ENCODE measurements at places on chromosomes 11 and 22.
A peak's percentile ranks its signal among the peaks of the same experiment; 100 is the strongest.

GRCh38 chr22:48474881-48475280 is 1352.8 kb downstream of the BRD1 start:
- ATAC-seq, result no peak

- peak; percentile 90 for ATAC-seq
Observed at GRCh38 chr11:126992065-126992803, 8.3 kb downstream of the KIRREL3 start.

DNA sequence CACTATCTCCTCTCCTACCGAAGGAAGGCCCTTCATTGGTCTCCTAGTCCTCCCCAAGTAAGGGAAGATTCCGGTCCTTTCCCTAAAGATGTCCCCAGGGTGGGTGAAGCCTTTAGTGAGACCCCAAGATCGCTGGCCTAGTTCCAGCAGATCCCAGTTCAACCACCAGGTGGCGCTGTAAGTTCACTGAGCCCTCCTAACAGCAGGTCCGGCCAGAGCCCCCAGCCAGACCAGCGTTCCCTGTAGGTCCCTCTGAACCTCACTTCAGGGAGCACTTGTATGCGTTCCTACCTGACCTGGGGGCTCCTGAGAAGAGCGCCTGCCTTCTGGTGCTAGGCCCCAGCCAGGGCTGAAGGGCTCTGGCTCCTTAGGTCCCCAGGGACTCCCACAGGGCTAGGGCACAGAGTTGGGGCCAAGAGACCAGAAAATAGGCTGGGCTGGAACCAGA is 38.1 kb downstream of the LMO1 start:
- ATAC-seq, result peak; percentile 86

DNA sequence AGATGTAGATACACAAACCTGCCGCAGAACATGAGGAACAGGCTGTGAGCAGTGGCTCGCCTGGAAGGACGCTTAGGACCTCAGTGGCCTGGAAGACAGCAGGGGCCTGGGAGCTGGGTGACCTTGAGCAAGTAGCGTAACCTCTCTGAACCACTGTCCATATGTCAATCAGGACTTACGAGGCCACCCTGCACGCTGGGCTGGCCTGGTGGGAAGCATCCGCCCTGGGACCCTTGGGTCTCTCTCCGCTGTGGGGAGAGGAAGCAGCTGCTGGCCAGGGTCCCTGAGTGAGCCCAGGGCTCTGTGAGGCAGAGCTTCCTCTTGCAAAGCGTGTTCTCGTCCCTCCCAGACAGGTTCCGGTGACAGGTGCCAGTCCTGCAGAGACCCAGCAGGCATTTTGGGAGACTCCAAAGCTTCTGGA is 14.0 kb upstream of the EHD1 start:
- ATAC-seq, result no peak

- no peak for ATAC-seq
Observed at GRCh38 chr11:17744151-17744940, 9.8 kb downstream of the KCNC1 start.

DNA sequence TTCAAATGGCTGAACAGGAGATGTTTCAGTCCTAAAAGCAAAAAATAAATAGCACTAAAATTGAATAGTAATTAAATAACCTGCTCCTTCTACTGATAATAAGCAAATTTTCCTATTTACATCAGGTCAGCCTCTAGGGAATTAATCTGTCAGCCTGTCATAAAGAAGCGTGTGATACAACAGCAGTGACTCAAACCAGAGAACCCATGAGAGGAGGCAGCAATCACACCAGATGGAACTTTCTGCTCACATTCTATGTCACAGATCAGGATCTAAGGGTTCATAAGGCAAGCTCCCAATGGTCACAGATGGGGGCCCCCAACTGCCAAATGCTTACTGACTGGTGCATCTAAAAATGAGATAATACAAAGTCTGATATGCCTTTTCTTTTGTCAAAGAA is 41.1 kb downstream of the RBFOX2 start:
- ATAC-seq, result no peak

- ATAC-seq, result no peak
Observed at GRCh38 chr11:12922418-12922817, 86.7 kb upstream of the RASSF10 start.

GRCh38 chr22:49308300-49308699 is 519.4 kb downstream of the BRD1 start:
- no peak for ATAC-seq

GRCh38 chr11:45384711-45385241 is 98.6 kb upstream of the SYT13 start:
- peak; percentile 98 for ATAC-seq

GRCh38 chr11:69940246-69940610 is 121.0 kb upstream of the FGF3 start:
- ATAC-seq, result no peak

DNA sequence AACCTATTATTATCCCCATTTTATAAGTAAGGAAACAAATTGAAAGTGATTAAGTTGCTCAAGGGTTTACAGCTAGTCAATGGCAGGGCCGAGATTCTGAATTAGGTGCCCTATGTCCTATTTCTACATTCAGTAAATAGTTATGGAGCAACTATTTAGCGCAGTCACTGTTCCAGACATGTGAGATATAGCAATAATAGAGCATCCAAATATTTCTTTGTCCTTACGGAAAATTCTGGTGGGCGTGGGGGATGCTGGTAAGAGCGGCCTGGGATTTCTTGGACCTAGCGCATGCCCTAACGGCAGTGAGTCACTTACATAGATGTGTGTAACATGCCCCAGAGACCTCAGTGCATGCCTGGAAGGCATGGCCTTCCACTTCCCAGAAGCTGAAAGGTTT is 4.4 kb downstream of the DTX4 start:
- no peak for ATAC-seq

DNA sequence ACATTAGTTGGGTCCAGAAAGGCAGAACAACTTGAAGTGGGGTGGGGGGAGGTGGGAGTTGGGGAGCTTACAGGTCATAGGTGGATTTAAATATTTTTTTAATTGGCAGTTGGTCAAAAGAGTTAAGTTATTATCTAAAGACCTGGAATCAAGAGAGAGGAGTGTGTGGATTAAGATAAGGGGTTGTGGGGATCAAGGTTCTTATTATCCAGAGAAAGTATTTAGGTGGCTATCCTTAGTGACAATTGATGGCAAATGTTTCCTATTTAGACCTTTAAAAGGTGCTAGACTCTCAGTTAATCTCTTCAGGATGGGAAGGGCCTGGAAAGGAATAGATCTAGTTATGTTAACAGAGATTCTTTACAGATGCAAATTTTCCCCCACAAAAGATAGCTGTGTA is 120.7 kb upstream of the OR9Q1 start:
- ATAC-seq, result no peak

DNA sequence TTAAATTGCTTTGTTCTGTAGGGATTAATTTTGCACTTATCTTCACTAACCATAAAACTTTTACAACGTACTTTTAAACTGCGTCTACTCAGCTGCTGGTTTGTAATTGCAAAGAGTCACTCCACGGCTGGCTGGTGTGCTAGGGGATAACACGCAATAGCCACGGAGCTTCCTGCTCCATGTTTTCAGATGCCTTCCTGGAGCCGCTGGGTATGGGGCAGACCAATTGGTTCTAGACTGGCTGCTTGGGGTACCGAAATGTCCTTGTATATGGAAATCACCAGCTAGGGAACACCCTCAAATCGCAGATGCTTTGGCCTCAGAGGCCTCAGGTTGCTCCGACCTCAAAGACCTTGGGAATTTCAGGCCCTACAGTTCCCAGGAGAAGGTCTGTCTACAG is 3.8 kb upstream of the CSNK2A3 start:
- ATAC-seq, result no peak

- ATAC-seq, result no peak
Observed at GRCh38 chr11:20061776-20062175, 98.5 kb downstream of the DBX1 start.

- peak; percentile 99 for ATAC-seq
Observed at GRCh38 chr11:57761301-57762234, at the start of gene CTNND1. TSS of gene CTNND1 (plus strand) at chr11:57761802. CDS start at chr11:57791479, 29,677 bp downstream.

GRCh38 chr11:75635066-75635862 is 33.6 kb downstream of the MAP6 start:
- peak; percentile 23 for ATAC-seq

- ATAC-seq, result no peak
Observed at GRCh38 chr22:25208743-25209505, 9.3 kb downstream of the CRYBB3 start.

DNA sequence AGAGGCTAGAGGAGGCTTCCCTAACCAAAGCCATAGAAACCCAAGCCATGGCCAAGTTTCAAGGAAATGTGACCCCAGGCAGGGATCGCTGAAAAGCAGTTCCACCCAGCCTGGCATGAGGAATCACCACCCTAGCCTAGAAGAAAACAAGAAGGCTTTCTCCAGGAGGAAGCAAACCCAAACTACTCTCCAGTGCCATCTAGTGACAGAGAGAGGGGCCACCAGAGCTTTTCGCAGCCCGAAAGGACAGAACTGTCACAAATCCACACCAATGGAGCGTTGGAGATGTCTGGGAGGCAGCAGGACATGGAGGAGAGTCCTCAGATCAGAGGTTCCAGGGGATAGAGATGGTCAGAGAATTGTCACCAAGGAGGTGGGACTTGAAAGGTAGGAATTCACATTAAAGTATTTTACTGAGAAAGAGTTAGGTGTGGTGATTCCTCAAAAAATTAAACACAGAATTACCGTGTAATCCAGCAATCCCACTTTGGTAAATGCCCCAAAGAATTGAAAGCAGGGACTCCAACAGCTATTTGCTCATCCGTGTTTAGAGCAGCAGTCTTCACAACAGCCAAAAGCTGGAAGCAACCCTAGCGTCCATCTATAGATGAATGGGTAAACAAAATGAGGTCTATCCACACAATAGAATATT is 67.3 kb upstream of the NUP50 start:
- peak; percentile 62 for ATAC-seq

DNA sequence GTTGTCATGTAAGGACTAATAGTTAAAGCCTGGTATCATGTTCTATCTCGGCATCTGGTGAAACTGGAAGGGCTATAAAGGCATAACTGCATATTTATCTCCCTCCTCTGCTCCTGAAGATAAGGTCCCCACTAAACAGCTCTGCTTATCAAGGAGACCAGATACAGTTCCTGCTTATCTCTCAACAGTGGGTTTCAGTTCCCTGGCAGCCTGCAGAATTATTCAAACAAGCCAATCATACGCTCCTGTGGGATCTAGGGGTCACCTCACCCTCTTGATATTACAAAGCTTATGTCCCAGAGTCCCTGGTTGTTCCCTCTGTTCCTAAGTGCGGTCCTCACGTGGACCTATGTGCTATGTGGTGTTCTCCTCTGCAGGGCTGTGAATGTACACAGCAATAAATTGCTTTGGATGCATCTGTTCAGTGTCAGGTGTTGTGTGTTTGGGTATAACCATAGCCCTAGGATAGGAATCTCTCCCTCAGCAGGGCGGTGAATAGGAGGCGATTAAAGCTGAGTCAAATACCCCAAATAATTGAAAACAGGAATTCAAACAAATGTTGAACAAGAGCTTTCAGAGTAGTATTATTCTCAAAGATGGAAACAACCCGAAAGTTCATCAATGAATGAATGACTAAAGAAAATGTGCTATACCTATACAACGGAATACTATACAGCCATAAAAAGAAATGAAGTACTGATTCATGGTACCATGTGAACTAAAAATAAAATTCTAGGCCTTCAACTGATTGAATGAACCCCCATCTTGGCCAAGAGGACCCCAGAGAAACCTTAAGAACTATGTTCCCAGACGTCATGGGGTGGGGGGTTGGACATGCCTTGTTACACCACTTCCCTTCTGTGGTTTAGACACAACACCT is 3.1 kb upstream of the OOSP4A start:
- no peak for ATAC-seq

GRCh38 chr11:132504501-132505041 is 1027.7 kb downstream of the OPCML start:
- ATAC-seq, result no peak

DNA sequence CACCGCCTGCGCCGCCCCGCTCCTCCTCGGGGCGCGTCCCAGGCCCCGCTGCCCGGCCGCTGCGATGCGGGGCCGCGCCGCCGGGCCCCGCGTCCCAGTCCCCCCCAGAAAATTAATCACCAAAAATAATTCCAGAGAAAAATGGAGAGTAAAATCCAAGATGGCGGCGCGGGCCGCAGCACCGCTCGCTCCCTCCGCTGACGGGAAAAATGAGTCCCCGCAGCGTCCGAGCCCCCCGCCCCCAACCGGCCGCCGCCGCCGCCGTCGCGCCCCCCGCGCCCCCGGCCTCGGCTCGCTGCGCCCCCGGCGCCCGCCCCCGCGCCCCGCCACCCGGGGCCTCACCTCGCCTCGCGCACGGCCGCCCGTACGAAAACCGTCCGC is at the start of gene KMT5B:
Gene KMT5B (minus strand): TSS at position 162 of the 381 bp plus-strand sequence. CDS start 23,220 bp downstream, outside the sequence.
- ATAC-seq, result peak; percentile 43

GRCh38 chr11:30789270-30789669 is 203.1 kb upstream of the MPPED2 start:
- no peak for ATAC-seq

GRCh38 chr11:33063326-33063881 is 24.0 kb downstream of the TCP11L1 start:
- no peak for ATAC-seq

- ATAC-seq, result peak; percentile 67
Observed at GRCh38 chr11:19935507-19935906, 222.9 kb downstream of the NAV2 start.

- ATAC-seq, result no peak
Observed at GRCh38 chr22:21665047-21665851, 563 bp upstream of the PPIL2 start.

DNA sequence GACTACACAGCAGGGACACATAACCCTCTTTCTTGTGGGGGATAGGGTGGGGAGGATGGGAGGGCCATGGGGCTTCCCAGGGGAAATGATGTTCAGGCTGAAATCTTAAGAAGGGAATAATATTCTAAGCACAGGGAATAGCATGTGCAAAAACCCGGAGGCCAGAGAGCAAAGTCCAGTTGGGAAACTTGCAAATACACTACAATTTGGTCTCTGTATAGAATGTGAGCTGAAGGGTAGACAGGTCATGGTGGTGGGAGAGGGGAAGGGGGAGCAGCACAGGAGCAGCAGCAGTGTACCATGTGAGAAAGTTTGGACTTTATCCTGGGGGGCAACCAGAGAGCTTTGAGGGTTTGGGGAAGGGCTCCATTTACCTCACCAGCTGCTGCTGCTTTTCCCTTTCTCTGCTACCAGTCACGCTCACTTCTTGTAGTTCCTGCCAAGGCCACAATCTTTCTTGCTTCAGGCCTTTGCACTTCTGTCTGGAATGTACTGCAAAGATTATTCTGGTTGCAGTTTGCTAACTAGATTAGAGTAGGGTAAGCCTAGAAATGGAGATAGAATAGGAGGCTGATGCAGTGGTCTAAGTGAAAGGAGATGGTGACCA is 43.0 kb downstream of the KREMEN1 start:
- ATAC-seq, result no peak

DNA sequence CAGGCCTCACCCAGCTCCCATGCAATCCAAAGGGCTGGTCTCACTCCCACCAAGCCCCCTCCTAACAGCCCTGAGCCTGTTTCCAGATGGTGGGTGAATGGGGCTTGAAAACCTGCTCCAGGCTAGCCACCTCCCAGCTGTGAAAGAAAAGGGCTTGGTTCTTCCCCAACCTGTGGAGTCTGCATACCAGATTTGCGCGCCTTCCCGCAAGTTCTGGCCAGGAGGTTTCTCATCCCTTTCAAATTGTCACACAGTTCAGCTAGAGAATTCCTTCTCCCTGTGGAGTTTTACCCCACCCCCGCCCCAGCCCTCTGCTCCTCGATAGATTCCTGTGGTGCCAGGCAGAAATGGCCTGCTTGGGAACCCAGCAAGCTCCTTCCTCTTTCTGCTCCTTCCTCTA is 734.6 kb upstream of the FAT3 start:
- ATAC-seq, result no peak
